Stimulated activated CD4-positive, alpha-beta T cell treated with anti-CD3 and anti-CD28 coated beads, Interleukin-1b, Interleukin-23, amount 100 ng/mL, for 24 hours (primary cell): ENCODE measurements at places on chromosomes 11 and 22.

- no peak for DNase-seq
Measured at GRCh38 chr11:31687861-31688260, 123.3 kb downstream of the PAX6 start.

DNA sequence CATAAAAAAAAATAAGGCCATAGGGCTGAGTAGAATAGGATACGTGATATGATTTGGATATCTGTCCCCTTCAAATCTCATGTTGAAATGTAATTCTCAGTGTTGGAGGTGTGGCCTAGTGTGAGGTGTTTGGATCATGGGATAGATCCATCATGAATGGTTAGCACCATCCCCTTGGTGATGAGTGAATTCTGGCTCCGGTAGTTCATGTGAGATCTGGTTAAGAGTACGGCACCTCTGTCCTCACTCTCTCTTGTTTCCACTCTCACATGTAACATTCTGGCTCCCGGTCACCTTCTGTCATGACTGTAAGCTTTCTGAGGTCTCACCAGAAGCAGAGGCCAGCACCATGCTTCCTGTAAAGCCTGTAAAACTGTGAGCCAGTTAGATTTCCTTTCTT is 45.5 kb downstream of the RAB30 start:
- DNase-seq = no peak

DNA sequence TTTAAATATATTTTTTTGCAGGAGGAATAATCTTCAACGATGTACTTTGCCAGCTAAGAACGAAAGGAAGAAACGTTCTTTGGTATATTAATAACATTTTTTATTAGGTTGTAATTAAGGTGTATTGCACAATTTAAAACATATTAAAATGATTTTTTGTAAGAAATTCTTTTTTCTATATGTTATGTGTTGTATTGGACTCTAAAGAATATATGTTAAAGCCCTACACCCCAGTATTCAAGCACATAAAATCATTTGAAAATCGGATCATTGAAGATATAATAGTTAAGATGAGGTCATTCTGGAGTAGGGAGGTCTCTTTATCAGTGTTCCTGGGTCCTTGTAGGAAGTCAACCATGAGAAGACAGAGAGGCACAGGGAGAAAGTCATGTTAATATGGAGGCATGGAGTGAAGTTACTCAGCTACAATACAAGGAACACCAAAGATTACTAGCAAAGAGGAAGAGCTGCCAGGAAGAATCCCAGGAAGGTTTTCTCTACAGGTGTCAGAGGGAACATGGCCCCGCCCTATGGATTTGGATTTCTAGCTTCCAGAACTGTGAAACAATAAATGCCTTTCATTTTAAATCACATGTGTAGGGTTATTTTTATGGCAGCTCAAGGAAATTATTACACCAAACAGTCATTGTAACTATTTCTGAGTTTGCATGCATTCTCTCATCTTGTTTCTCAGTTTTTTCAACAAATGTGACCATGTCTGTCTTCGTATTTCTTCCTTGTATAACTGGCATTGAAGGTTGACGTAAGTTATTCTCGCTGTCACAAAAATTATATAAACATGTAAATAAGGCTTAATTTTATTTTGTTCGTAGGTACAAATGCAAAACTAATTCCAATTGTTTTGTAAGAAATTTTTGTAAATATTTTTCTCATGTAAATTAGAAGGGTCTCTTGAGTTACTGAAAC is 75.4 kb upstream of the VPREB1 start:
- DNase-seq = no peak

- no peak for DNase-seq
Measured at GRCh38 chr11:7582338-7582985, 68.7 kb downstream of the PPFIBP2 start.

DNA sequence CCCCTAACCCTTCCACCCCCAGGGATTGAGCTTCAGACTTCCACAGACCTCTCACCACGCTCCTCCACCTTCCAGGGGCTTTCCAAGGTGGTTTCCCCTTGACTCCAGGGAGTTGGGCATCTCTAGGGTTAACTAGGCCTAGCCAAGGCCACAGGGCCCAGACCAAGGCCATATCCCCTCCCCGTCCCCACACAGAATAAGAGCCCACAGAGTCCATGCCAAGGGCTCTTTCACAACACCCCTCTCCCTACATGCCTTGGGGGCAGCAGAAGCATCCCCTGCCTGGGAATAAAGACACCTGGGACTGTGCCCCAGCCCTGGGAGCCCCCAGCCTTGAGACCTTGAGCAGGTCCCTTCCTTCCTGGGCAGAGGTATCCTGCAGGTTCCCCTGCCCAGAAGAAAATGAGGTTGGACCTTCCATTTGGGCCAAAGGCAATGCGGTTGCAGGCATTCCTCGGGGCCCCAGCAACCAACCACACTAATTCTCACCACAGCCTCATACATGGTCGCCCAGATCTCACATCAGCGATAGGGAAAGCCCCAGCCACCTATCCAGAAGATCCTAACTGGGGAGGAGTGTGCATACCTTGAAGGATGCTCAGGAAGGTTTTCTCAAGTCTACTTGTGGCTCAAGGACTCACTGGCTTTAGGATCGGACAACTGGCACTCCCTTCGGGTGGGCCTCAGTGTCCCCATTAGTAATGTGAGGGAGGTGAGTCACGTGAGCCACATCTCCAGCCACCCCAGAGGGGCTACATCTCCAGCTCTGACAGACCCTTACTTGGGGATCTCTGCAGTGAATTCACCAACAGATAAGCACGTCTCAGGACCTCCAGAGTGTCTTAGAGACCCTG is 1.7 kb downstream of the GDPD5 start:
- no peak for DNase-seq

DNA sequence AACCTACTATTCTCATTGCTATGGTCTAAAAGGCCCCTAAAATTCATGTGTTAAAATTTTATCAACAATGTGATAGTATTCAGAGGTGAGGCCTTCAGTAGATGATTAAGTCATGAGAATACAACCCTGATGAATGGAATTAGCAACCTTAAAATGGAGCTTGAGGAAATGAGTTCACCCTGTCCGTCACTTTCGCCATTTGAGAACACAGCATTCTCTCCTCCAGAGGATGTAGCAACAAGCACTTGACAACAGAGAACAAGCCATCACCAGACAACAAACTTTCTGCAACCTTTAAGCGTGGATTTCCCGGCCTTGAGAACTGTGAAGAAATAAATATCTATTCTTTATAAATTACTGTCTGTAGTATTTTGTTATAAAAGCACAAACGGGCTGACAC is 197.0 kb downstream of the SBF2 start:
- no peak for DNase-seq

GRCh38 chr11:126874831-126875230 is 125.7 kb downstream of the KIRREL3 start:
- no peak for DNase-seq

GRCh38 chr11:43632181-43632580 is 48.4 kb upstream of the HSD17B12 start:
- DNase-seq = no peak

DNA sequence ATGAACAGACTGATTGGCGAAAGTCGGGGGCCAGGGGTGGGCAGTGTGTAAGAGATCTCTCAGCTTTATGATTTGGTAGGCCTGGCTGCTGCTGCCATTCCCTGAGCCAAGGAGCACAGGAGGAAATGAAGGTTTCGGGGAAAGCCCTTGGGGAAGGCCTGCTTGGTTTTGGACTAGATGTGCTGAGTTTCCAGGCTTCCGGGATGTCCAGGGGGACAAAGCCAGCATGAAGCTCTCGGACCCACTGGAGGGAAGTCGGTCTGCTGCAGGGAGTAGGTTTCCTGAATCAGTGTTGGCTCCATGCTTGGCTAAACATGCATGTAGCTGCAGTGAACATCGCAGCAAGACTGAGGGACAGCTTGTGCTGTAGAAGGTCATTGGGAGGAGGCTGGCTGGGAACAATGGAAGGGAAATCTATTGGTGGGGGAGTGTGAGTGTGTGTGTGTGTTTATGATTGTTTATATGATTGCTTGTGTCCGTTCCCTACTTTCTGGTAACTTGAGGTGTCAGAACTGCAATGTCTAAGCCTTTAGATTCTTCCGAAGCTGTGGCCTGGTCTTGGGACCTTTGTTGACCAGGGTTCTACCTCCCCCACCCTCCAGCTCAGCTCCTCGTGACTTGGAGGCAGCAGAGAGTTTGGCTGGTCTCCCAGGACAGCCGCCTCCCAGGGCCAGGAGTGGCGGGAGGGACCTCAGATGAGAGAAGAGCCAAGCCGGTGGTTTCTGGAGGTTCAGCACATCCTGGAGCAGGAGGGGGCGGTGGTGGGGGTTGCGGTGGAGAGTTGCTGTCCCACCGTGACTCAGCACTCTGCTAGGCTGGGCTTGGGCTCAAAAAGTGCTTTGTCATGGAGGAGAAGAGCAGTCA is 4.0 kb upstream of the FTH1 start:
- no peak for DNase-seq

DNA sequence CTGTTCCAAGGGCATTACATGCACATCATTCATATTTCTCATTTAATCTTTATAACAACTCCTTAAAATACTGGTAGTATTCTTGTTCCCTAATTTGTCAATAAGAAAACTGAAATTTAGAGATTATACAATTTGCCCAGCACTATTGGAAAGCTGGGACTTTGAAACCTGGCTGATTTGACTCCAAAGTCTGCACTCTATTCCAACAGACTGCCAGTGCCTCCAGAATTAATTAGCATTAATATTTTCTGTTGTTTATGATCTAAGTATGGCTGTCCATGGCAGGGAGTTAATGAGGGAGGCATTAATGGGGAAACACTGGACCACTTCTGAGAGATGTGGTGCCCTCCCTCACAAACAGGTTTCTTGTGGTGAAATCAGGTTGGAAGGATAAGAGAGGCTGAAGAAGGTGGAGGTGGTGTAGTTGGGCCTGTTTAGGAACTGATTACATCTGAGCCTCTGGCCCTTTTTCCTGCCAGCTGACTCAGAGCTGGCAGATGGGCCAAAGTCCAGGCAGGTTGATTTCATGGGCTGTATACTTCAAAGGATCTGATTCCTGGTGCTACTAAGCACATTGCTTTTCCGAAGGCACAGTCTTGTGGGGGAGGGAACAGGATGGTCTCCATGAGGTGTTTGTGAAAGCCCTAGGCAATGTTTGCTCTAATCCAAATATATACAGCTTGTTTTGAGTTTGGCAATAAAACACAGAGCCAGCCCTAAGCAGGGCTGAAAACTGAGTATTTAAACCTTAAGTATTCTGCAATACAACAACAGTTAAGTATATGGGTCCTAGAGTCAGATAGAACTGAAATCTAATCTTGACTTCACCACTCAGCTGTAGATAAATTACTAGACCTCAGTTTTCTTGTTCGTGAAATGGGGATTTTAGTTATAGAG is 21.0 kb upstream of the RAB30 start:
- DNase-seq = no peak

GRCh38 chr11:61497876-61498275 is 10.7 kb upstream of the LRRC10B start:
- DNase-seq = no peak

DNA sequence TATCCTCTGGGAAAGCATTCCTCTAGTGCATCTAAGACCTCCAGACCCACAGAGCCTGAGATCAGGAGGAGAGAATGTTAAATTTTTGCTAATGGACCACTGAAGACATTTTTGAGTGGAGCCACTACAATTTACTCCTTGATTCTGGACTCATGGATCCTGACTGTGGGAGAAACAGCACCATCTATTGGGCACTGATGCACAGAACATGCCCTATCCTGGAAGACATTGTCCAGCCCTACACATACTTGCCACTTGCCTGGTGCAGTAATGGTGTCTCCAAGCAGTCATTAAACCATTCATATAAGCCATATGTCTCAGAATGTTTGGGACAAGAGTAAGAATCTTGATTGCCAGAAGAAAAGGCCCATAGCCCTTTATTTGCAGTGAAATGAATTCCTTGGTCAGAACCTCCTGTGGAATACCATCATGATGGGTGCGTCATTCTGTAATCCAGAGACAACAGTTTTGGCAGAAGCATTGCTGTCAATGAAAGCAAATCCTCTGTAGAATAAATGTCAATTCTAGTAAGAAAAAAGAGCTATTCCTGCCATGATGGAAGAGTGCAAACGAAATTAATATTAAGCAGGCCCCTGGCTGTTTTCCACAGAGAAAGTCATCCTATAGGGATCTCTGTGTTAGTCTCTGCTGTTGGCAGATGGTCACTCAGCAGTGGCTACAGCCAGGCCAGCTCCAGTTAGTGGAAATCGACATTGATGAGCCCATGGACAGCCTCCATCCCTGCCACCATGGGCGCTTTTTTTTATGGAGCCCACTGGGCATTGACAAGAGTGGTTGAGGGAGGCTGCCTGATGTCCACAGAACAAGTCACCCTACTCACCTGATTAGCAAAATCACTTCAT is 43.5 kb downstream of the GGTLC2 start:
- DNase-seq = no peak

- DNase-seq = no peak
Measured at GRCh38 chr11:9754010-9754471, 90.2 kb downstream of the SWAP70 start.

- no peak for DNase-seq
Measured at GRCh38 chr11:75441804-75442132, 8.8 kb upstream of the KLHL35 start.

DNA sequence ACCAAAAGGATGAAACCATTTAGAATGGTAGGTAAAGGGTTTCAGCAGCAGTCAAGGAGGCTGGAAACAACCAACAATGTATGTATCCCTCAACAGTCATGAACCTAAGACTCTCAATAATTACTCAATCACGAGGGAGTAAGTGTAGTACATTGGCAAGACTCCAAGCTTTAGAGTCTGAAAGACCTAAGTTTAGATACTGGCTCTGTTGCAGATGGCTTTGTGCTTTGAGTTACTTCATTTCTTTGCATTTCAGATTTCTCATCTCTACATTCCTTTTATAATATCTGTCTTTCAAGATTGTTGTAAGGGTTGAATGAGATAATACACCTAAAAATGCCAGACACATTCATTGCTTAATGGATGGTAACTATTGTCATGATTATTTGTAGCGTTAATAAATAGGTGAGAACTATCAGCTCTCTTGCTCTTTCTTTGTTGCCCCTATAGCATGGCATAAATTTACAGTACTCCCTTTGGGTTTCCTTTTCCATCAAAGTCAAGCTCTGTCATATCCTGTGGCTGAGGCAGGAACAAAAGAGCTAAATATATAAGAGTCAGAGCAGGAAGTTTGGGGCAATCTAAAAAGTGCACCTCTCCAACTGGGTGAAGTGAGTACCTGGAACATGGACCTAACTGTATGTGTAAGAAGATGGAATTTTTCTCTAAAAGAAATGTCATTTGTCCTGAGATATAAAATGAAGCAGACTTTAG is 228.2 kb upstream of the ZC3H12C start:
- DNase-seq = no peak

- DNase-seq = no peak
Measured at GRCh38 chr22:38479096-38479837, 11.4 kb downstream of the KDELR3 start.

DNA sequence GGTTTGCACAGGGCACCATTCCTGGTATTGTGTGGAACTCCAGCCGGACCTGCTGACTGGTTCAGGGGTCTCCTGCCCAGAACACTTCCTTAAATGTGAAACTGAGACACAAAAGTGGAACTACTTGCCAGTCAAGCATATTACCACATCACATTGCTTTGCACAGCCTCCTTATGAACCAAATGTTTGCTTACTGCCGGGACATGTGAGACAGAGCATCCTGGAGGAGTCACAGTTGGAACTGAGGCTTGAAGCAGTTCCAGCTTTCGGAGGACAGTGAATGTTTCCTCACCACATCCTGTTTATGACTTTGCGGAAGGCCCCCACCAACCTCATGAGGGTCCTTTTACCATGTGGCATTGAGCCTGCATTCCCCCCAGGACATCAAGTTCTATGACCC is 105.8 kb upstream of the ARHGAP42 start:
- DNase-seq = no peak

GRCh38 chr11:60169264-60169915 is 13.5 kb downstream of the MS4A6A start:
- DNase-seq = no peak
